ENCODE measurements at places on chromosomes 4 and X. TPM values are rescaled to one million over a fixed set of nuclear protein-coding genes. Genes with fewer than 3 reads are reported as not detected.

USP27X gene
- total RNA-seq, result 1.8 TPM

GRCh38 chr4:1043651-1044468, 32.4 kb downstream of the FGFRL1 start:
- peaks cover 18% of the 10 kb centered on the region for H3K27me3 ChIP-seq
- no peak overlapping the region for H3K27ac ChIP-seq

DNA sequence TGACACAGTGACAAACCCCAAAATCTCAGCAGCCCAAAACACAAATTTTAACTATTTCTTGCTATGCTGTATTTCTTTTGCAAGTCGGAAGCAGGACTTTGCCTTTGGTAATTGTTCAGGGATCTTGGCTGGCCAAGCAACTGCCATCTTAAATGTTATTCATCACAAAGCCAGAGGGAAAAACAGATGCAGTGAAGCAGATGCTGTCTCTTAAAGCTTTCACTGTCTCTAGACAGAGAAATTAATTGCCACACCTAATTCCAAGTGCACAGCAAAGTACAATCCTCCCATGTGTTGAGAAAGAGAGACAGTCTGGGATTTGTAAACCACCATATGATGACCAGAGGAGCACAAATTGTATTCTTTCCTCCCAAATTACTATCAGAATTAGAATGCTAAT, 30.0 kb upstream of the GALNT7 start:
- no peak overlapping the region for H3K27ac ChIP-seq
- no peaks in the 10 kb centered on the region for H3K27me3 ChIP-seq
- no peaks in the 10 kb centered on the region for H3K36me3 ChIP-seq
- DNase-seq, result no peak
- H3K4me3 ChIP-seq, result no peak overlapping the region

DNA sequence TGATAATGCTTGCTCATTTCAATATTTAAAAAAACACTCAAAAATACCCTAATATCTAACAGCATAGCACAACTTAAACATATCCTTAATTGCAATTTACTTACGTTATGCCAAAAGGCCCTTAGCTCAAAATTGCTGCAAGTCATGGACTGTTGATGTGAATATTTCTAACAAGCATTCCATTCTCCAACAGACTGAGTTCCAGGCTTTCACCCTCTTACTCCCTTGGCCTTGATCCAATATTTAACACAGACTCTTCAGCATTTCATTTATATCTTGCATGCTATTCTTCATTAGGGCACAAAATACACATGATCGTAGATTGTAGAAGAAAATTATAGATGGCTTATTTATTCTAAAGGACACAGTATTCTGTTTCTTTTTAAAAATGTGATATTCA, 96.5 kb downstream of the RNF150 start:
- H3K27ac ChIP-seq, result no peak overlapping the region
- H3K4me1 ChIP-seq, result no peaks in the 10 kb centered on the region
- H3K27me3 ChIP-seq, result no peaks in the 10 kb centered on the region

CTAG1A gene
- not detected for total RNA-seq

- H3K27ac ChIP-seq, result no peak overlapping the region
- H3K4me3 ChIP-seq, result no peak overlapping the region
- H3K36me3 ChIP-seq, result no peaks in the 10 kb centered on the region
- H3K27me3 ChIP-seq, result no peaks in the 10 kb centered on the region
These were observed 12.4 kb downstream of the DDX53 start for GRCh38 chrX:23012162-23012561.

Data from psoas muscle (tissue), 8 donors.